ENCODE measurements at places on chromosomes 2 and 18.

GRCh38 chr18:68991286-68991685, 193.4 kb downstream of the CCDC102B start:
- no peak for DNase-seq

- DNase-seq: no peak
Observed at GRCh38 chr18:39721712-39722111, 2156.1 kb upstream of the CELF4 start.

DNA sequence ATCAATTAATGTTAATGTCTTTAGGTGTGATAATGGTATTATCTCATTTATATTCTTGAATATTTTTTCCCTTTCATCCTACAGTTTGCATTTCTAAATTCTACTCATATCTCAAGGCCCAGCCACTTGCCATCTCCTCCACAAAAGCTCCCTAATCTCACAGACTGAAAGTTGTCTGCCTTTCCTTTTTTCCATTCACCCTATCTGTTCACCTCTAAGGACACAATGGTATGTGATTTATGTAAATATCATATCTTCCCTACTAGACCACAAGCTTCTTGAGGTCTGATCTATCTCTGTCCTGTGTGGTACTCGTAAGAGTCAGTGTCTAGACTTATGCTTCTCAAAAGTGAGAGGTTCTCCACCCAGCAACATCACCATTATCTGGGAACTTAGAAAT, 3.9 kb upstream of the SPC25 start:
- no peak for DNase-seq

- DNase-seq: no peak
Observed at GRCh38 chr2:120522151-120522751, 176.3 kb downstream of the INHBB start.

GRCh38 chr18:21669736-21670285, 34.8 kb downstream of the ABHD3 start:
- DNase-seq: no peak

DNA sequence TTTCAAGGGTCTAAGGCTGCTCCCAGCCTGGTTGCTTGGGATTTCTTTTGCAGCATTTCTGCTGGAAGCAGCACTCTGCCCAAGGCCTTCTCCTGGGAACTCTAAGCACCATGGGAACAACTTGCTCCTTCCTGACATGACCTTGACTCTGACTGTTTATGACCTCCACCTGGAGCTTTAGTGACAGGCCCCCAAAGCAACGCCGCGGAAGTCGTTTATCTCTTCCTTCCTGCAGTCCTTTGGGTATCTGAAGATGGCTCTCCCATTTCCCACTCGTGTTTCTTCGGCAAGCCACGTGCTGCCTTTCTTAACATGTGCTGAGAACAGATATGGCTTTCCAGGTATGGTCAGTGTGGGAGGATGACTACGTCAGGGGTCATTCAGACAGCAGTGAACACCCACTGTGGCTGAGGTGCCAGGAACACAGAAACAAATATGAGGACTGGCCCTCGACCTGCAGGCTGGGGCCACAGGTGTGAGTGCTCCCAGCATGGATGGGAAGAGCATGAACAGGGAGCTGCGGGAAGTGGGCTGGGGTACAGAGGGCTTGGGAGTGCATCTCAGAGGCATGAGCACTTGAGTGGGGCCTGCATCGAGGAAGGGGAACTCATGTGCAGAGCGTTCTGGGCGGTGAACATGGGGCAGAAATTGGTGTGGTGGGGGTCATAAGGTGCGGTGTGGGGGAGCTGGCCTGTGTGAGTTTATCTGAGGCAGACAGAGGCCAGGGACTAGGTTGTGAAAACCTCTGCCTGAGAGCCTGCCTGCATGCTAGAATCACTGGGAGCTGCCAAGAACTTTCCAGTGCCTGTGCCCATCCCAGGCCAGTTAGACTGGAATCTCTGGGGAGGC, 140.5 kb downstream of the TSN start:
- DNase-seq: peak; percentile 56

- DNase-seq: no peak
Observed at GRCh38 chr2:44510246-44510645, 148.5 kb downstream of the CAMKMT start.

DNA sequence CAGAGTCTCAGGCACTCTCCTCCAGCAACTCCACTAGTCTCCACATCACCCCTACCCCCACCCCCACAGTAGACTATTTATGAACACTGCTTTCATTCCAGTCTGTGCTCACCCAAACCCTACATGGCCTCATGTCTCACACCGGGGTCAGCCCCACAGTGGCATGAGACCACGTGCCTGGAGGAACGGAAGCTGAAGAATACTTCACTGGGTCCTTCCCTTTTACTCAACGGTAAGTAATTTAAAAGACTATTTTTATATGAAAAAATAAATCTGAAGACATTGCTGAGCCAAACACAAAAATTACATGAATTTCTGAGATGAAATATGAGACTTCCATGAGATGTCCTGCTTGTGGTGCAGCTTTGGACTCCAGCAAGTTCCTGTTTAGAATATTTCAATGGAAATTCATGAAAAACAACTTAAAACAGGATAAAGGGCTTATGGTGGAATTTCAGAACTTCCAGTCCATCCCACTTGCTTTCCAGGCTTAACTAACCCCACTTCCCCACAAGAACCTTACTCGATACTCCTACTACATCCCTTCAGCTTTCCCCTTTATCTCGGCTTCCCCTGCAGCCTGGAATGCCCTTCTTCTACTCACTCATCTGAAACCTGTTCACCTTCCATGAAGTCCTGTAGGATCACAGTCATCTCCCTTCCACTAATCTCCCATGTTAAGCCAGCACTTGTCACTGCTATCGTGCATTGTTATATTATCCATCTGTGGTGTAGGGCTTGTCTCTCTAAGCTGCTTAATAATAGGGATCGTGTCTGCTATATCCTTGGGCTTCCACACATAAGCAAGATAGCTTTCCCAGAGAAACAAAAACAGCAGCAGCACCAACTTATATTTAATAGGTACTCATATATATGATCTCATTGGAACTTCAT, 47.9 kb downstream of the SLC14A1 start:
- DNase-seq: no peak

- DNase-seq: no peak
Observed at GRCh38 chr2:16682431-16683118, 16.9 kb upstream of the CYRIA start.

DNA sequence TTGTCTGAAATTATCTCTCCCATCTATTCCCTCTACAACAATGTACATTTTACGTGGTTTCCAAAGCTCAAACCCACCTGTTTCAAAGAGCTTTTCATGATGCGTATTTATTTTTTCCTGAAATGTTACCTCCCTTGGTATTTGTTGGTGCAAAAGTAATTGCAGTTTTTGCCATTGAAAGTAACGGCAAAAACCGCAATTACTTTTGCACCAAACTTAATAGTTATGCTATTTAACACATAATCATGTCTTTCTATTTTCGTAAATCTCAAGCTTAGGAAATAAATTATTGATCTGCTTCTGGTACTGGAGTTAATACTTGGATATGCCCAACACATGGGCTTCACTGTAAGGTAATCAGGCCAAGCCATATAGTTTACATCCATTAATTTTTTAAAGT, 85.2 kb downstream of the SUCLG1 start:
- DNase-seq: no peak

DNA sequence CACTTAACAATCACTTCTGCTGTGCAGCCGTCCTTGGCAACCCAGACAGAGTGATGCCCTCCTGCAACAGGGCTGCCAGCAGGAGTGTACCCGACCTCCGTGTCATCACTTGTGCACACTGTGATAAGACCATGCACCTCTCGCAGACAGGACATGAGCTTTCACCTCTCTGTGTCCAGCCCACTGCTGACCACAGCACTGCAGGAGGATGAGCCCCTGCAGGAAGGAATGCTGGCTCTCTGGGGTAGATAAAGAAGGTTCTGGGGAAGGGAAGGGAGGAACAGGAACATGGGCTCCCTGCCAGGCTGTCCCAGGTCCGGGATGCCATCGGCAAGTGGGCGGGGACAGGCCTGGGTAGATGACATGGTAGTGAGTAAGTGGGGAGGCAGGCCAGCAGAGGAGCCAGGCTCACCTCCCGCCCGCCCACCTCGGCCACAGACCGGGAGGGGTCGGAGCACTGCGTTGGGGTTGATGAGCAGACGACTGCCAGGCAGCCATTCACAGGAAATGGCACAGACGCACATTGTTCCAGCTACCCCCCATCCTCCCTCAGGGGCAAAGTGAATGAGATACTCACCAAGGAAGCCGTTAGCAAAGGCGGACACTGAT, 18.6 kb upstream of the COL6A3 start:
- no peak for DNase-seq

GRCh38 chr2:119223521-119224390, at the start of gene STEAP3:
TSS of gene STEAP3 (plus strand) at chr2:119223834. CDS start at chr2:119231013, 7,179 bp downstream.
- peak; percentile 91 for DNase-seq

DNA sequence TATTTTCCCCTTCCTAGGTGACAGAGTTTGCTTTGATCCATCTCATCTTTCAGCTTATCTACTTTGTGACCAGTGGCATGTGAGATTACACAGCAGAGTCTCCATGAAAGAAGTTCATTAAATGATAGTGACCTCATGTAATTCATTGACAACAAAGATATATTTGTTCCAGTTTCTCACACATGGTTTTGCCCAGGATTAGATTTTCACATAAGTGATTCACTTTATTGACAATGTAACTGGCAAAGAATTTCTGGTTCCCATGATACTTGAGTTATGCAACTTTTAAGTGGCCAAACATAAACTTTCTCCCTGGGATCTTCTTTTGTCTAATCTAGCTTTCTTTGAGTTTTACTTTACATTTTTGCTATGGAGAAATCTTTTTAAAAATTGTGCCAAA, 50.0 kb downstream of the MC4R start:
- DNase-seq: no peak

DNA sequence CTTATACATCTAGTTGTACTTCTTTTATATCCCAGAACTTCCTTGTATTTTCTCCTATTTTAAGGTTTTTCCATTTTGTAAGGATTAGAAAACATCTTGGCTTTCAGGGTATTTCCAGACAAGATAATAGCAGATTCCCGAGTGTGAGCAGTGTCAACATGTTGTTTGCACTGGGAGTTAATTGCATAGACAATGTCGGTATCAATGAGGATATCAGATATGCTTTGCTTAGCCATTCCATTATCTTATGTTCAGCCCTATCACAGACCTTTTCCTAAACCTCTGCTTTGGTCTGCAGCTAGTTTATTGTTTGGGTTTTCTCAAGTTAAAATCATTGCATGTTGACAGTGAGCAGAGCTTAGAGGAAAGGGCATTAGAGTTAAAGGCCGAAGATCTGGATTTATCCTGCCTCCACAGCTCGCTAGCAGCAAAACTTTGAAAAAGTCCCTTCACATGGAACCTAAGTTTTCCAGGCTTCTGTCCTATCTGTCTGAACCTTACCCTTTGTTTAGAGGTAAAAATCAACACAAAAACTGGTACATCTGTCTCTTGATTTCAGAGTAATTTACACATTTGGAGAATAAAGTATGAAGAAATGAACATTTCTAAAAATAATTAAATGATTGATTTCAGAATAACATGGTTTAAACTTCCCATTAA, 355.4 kb downstream of the KIAA1328 start:
- no peak for DNase-seq

DNA sequence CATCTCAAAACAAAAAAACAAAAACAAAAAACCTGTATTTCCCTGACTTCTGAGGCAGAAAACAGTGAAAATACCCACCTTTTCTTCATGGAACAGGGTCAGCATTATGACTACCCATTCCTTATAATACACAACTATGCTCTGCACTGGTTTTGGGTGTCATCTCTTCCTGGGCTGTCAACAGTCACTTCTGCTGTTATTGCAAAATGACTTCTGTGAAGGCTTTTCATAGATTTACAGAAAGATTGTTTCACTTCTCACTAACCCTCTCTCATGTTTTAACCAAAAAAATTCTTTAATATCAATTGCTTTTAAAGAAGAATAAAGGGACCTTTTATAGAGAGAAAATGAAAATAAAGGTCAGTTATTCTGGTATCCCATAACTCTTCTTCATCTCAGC, 26.5 kb upstream of the PIK3C3 start:
- no peak for DNase-seq

GRCh38 chr2:140747665-140748064, 1383.2 kb downstream of the LRP1B start:
- no peak for DNase-seq

DNA sequence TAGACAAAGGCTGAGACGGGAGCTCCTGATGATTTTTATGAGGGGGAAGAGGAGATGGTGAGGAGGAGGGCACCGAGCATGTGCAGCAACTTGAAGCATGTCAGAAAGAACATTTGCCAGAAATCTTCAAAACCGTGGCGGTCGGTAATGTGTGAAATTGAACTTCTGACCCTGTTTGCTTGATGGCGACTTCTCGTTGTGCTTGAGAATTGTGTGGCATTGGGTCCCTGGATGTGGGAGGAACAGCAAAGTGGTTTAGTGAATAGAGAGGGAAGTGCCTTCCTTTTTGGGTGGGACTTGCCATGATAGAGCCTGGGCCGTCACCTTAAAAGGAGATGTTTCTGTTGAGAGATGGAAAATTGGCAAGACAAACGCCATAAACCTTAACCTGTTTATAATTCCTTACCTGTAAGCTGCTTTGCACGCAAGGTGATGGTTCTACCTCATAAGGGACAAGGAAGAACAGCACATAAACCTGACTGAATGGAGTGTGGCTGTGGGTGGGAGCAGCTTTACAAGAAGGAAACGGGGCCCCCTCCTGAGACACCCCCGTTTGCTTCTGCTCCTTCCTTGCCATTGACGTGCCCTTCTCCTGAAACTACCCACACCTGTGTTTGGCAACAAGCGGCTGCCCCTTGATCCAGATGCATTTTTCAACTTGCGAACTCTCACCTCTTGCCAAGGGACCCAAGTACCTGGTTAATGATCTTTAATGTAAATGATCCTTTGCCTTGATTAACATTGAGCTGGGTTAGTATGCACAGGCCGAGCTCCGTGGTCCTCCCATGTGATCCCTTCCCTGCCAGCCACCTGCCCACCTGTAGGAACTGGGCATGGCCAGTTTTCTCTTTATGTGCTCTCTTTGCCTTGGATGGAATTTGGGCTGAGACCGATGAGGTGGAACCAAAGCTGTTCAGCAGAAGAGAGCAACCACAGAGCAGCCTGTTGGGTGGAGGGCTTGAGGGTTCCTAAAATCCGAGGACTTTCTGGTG, 153.2 kb downstream of the NEDD4L start:
- DNase-seq: no peak

- peak; percentile 7 for DNase-seq
Observed at GRCh38 chr18:78073275-78073674, 823.6 kb downstream of the GALR1 start.

DNA sequence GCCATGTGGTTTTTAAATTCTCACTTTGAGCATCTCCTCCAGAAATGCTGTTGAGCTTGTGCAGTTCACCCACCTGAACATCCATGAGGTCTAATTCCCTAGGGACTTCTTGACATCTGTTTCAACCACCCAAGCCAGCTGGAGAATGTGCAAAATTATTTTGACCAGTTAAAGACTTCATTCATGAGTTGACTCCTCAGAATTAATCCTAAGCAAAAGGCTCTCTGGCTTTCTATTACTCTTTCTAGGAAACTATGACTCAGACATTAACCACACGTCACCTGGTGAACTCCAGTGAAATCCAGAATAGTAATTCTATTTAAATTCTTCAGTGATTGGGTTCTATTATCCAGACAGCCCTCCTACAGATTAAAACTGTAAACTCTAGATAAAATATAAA, 247.5 kb downstream of the NBAS start:
- DNase-seq: no peak
